ENCODE measurements at places on chromosomes 2 and 18.
A peak's percentile ranks its signal among the peaks of the same experiment; 100 is the strongest.

DNA sequence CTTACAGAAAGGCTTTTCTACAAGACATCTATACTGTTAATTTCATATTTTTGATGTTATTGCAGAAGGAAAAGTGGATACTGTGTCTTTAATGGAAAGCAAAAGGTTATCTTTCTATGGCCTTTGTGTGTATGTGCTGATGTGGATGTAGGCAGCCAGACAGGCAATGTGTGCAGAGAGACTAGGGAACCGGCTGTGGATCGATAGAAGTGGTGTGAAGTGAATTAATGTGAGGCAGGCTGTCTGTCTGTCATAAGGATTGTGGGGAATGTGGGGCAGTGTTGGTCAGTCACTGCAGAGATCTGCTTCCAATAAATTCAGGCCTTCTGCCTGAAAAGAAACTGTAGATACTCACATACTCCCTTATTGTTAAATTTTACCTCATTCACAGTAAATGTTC lies 156.7 kb downstream of the WDR7 start:
- no peak for DNase-seq

DNA sequence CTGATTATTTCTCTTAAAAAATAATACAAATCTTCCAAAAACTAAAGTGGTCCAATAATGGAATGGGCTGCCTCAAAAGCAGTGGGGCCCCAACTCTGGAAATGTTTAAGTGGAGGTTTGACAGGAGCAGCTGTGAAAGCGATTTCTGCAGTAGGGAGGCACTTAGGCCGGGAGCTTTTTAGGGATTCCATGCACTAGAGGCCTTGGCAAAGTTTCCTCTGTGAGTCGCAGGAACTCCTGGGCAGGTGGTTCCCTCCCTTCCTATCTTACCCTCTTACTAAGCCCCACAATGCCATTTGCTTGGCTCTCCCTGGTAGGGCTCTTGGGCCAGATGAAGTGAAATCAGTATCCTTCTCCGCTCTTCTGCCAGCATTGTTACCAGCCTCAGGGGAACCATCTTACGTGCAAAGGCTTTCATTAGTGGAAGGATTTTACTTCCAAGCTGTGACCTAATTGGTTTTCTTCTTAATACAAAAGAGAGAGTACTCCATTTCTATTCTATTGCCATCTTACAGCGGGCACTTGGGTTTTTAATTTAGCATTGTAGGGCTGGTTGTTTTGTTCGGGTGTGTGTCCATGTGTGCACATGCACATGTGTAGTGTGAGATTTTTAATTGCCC lies 34.3 kb upstream of the C18orf32 start:
- no peak for DNase-seq

DNA sequence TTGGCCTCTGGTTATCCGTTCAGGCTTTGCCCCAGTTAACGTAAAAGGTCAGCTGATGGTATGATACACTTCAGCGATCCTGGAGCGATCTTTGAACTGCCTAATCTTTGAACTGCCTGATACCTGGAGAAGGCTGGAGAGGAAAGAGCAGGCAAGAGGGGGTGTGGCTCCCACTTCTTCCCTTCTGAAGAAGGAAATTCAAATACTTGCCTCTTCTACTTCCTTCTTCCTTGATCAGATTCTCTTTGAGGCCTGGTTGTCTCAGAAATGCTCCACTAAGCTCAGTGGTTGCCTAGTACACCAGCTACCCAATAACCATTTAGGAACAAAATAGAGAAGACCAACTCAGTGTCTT lies 619 bp downstream of the GALM start:
- DNase-seq, result no peak

DNA sequence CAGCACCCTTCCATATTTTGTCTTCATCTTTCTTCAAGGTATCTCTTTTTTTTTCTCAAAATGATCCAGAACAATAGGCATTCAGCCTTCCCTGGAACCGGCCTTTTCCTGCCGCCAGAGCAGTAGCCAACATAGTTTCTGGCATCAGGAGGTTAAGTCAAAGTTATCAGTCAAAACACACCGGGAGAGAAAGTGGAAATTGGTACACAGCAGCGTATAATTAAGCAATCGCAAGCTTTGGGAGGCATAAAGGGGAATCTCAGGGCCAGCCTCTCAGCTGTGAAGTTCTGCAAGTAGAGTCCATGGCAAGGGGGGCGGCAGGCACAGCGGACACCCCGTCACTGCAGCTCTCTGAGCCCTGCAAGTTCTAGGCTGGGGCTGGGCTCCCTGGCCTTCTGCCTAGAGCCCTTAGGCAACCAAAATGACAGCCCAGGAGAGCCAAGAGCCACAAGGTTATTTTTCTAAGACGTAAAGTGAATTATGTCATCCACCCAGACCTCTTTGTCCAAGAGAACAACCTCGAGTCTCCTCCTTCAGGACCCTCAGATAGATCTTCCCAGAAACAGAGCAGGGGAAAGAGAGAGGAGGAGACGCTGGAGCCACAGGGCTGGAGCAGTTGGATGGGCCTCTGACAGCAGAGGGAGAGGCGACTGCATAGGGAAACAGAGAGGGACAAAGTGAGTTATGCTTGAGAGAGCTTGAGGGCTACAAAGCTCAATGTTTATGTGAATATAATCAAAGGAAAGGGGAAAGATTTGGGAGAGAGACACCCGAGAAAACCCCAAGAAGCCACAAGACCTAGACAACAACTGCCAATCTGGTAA lies 114.7 kb downstream of the BCL2L11 start:
- no peak for DNase-seq

GRCh38 chr18:10099539-10100140 lies 185.8 kb downstream of the VAPA start:
- no peak for DNase-seq

- peak; percentile 85 for DNase-seq
These were observed 251.1 kb upstream of the SMIM21 start for GRCh38 chr18:75678627-75679026.

DNA sequence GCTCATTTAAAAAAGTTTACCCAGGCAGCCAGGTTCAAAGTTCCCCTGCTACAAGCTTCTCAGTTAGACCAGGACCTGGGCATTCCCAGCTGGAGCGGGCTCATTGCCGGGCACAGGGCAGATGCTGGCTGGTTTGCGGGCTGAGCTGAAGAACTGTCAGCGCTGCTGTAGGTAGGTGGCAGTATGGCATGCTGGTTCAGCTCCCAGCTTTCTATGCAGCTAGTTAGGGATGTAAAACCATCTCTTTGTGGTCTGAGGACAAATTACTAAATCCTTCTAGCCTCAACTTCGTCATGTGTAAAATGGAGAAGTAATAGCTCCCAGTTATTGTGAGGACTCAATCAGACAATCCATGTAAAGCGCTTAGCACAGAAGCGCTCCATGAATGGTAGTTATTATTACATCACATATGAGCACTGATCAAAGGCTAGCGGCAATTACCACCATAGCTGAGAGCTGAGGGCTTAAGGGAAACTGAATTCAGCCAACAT lies 2.4 kb upstream of the LDLRAD4 start:
- peak; percentile 27 for DNase-seq

DNA sequence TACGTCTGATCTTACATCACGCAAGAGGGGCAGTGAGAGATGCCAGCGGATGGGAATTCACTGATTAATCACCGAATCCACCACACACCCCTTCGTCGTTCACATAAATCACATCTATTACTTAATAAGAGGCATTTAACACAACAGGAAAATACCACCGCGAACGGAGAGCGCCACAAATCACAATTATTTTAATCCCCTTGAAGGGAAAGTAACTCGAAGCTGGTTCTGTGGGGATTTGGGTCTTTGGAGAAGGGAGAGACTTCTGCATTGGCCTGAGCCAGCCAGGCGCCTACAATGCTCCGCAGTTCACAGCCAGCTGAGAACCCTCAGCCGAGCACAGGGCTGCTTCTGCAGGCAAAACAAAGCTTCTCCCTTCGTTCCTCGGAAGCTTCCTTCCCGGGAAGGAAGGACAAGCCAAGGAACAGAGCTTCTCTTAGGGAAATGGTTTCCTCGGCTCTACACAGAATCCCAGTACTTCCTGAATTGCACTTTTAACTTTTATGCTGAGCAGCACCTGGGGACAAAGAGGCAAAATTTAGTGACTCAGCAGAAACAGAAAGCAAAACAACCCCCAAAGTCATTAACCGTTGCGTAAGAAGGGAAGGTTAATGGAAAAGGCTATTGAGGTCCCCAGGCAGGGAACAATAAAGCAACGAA lies at the start of gene LRP1B:
LRP1B (minus strand) TSS at position 7 of the 660 bp plus-strand sequence. CDS start 287 bp downstream, outside the sequence.
- DNase-seq, result no peak

GRCh38 chr2:187594801-187595200 lies 40.6 kb upstream of the TFPI start:
- DNase-seq, result no peak

- DNase-seq, result no peak
These were observed 396.7 kb upstream of the HS6ST1 start for GRCh38 chr2:128715360-128715759.

GRCh38 chr18:48696218-48696617 lies 157.4 kb downstream of the CTIF start:
- DNase-seq, result no peak

- DNase-seq, result no peak
These were observed 1289.7 kb downstream of the LRP1B start for GRCh38 chr2:140841141-140841540.

- DNase-seq, result peak; percentile 46
These were observed 5.5 kb downstream of the NHEJ1 start for GRCh38 chr2:219155054-219155644.

- no peak for DNase-seq
These were observed 1.1 kb upstream of the PPP3R1 start for GRCh38 chr2:68253219-68254068.

DNA sequence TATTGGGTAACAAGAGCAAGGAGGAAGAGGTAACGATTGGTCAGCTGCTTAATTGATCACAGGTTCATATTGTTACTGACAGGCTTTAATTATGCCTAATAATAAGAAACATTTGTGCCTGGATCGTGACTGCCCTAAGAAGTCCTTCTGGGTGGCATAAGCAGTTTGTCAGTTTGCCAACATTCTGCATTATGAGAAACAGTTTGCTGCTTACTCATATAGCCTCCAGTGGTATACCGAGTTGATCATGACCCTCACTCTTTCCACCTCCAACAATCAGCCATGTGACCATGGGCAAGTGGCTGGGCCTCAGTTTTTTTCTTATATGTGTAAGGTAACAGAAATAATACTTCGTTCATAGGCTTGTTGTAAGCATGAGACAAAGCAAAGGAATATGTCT lies 96.6 kb upstream of the CABLES1 start:
- no peak for DNase-seq

GRCh38 chr2:42809131-42809818 lies 16.9 kb upstream of the HAAO start:
- no peak for DNase-seq

- no peak for DNase-seq
These were observed 86.5 kb upstream of the PPP1CB start for GRCh38 chr2:28665041-28665704.

DNA sequence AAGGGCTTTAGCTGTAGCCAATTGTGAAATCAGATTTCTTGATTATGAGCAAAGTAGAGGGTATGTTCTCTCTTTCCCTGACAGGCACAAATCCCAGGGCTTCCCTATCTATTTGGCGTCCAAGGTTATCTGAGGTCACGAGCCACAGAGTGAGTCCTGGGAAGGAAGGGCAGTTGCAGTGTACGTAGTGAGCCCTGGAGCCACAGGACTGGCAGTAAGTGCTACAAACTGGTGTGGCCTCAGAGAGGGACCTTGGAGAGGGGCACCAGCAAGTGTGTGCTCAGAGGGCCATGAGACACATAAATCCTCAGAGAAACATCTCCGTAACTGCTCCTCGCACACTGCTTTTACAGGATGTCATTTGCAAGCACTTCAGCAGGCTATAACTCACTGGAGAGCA lies 115.5 kb upstream of the SH3BP4 start:
- DNase-seq, result no peak

DNA sequence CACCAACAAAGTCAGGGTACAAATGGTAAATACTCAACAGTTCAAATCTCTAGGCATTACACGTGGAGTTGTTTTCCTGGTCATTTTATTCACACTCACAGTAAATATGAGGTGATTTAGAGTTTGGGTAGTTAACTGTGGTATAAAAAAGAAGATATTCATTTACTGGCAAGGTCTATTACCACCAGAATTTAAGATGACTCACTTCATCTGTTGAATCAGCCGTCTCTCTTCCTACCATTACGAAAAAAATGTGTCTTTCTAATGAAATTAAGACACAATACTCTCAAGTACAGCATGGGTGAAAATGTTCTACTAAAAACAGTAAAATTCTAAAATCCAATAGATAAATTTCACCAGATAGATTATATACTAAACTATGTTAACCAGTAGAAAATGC lies 21.0 kb upstream of the GPR75 start:
- no peak for DNase-seq

DNA sequence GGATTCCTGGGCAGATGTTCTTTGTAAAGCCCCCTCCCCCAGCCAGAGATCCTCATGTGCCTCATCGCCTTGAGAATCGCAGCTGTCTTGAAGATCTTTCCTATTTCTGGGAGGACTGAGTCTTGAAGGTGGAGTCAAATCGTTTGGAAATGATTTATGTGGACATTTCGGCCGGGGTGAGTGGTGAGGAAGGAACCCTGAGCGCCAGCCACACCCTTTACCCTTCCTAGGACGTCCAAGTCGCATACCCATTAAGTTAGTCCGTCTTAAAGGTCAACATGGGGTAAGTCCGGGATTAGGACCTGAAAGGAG lies 84.9 kb upstream of the ZCCHC2 start:
- no peak for DNase-seq

DNA sequence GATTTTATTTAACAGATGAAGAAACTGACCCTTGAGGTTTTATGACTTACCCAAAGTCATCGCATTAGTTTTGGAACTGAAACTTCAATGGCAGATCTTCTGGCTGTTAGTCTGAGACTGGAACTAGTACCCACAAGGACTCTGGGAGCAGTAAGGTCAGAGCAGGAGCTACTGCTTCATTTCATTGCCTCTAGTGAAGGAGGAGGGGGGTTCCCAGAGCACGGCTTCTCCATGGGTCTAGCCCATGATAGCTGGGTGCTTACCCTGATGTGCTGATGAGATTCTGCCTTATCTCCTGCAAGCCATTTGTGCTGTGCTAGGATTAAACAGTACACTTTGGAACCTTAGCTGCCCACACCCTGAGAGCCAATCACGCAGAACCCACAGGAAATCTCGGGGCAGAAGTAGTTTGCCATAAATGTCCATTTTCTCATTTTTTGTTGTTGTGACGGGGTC lies 5.4 kb upstream of the RNASEH1 start:
- no peak for DNase-seq

- peak; percentile 26 for DNase-seq
These were observed 89.6 kb downstream of the UXS1 start for GRCh38 chr2:106104332-106105062.

DNA sequence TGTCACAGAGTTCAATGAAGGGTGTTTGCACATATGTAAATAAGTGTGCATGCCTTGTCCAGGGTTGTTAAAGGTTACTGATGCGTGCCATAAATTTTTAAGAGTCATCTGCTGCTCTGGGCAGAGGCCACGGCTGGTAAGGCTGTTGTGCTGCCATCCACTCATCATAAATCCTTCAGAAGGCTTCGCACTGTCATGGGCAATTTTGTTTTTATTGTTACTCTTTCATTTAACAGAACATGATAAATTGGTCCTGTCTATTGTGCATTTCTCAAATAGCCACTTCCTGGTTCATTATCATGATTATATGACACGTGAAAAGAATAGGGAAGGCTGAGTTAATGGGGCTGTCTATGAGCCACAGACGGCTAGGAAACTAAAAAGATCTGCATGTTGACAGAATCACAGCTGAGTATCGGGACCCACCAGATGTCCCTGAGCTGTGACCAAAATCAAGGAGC lies 634.3 kb upstream of the SOX11 start:
- DNase-seq, result no peak
